ENCODE measurements at places on chromosomes 12 and 14.

DNA sequence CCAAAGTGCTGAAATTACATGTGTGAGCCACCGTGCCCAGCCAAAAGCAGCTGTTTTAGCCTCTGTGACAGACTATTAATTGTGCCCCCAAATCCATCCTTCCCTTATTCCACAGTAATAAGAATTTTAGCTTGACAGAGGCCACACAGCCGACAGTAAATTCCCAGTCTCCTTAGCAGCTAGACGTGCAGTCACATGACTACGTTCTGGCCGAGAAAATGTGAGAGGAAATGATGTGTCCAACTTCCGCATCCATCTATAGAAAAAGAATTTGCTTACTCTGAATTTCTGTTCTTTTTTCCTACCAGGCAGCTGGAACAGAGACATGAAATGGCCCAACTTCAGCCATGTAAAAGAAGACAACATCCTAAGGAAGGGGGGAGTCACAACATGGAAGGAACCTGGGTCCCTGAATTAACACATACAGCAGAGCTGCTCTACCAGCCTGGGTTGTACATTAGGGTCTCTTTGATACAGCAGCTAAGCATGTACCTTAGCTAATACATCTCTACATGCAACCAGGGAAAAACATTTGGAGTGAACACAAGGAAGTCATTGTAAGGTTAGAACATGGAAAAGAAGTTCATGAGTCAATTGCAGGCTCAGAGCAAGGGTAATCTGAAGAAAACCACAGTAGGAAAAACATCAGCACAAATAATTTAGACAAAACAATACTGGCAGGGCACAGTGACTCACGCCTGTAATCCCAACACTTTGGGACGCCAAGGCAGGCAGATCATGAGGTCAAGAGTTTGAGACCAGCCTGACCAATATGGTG is 35.5 kb downstream of the CIT start:
- DNase-seq: no peak

- DNase-seq: no peak
Measured at GRCh38 chr12:71161591-71161990, 3.8 kb upstream of the TSPAN8 start.

DNA sequence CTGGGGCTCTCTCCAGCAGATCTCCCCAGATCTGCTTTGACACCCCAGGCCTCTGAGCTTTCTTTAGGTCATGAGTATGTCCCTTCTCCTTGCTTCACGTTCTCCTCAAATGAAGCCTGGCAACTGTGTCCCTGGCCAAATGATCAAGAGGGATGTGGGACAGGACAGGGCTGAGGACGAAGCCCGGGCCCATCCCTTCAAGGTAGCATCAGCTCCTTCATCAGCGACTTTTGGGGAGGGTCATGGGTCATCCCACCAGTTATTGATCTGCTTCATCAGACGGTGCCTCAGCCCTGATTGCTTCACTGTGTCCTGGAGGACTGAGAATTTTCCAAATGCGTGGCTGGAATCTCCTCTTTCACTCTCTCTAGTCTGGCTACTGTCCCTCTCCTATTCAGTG is 32.3 kb downstream of the ACADS start:
- no peak for DNase-seq

DNA sequence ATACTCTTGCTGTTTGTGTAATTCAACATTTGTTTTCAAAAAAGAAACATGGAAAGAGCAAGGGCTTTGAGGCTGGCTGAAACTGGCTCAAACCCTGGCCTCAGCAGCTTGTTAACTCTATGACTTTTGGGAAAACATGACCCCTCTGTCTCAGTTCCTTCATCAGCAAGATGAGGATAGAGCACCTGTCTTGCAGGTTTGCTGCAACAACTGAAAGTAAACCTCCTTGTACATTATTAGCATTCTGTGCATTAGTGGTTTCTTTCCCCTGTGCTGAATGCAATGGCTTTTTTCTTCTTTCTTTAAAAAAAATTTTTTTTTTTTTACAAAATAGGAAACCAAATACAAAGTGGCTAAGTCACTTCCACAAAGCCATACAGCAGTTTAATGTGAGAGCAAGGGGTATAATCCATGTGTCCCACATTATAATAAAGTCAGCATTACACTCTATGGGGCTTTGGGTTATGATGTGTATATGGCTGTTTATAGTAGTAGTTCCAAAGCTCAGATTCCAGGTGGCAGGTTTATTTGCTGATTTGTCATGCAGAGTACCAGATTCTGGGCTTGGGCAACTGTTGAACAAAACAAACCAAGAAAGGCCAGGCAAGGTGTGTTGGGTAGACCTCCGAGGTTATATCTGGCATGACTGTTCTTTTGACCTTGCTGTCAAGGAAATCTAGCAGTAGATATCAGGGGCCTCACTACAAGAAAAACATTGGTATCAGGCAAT is 194.5 kb upstream of the CNOT2 start:
- no peak for DNase-seq

- DNase-seq: no peak
Measured at GRCh38 chr12:80766897-80767296, 50.2 kb downstream of the MYF5 start.
